GM23338 (cell line): ENCODE measurements at places on chromosomes 2 and 18.

GRCh38 chr2:188664416-188664815 is 309.8 kb upstream of the COL3A1 start:
- H3K36me3 ChIP-seq = no peaks in the 10 kb centered on the region
- no peak for DNase-seq
- no peak overlapping the region for H3K4me3 ChIP-seq

GRCh38 chr2:115303-115702 is 69.0 kb upstream of the FAM110C start:
- H3K27ac ChIP-seq = no peak overlapping the region
- peaks cover 13% of the 10 kb centered on the region for H3K4me1 ChIP-seq
- no peaks in the 10 kb centered on the region for H3K27me3 ChIP-seq

GRCh38 chr18:35511833-35512232 is 14.1 kb upstream of the INO80C start:
- DNase-seq = peak; percentile 27
- no peaks in the 10 kb centered on the region for H3K36me3 ChIP-seq
- no peak overlapping the region for H3K4me3 ChIP-seq

GRCh38 chr2:150479075-150479915 is 8.2 kb downstream of the RND3 start:
- peak overlapping the region; percentile 34 for H3K27ac ChIP-seq
- no peaks in the 10 kb centered on the region for H3K27me3 ChIP-seq
- H3K4me1 ChIP-seq = peaks cover 72% of the 10 kb centered on the region
- peak overlapping the region; percentile 25 for H3K4me3 ChIP-seq
- H3K36me3 ChIP-seq = peaks cover 37% of the 10 kb centered on the region; the same call in 1 of the 2 replicates
- DNase-seq = no peak

- H3K4me1 ChIP-seq = no peaks in the 10 kb centered on the region
- H3K27ac ChIP-seq = no peak overlapping the region
- H3K27me3 ChIP-seq = no peaks in the 10 kb centered on the region
- no peak overlapping the region for H3K4me3 ChIP-seq
- no peak for DNase-seq
- no peaks in the 10 kb centered on the region for H3K36me3 ChIP-seq
Measured at GRCh38 chr18:12750076-12750714, 47.4 kb downstream of the PSMG2 start.

- H3K27me3 ChIP-seq = no peaks in the 10 kb centered on the region
- no peak overlapping the region for H3K27ac ChIP-seq
- peaks cover 4% of the 10 kb centered on the region for H3K4me1 ChIP-seq
Measured at GRCh38 chr2:36667931-36668330, 28.6 kb upstream of the VIT start.

DNA sequence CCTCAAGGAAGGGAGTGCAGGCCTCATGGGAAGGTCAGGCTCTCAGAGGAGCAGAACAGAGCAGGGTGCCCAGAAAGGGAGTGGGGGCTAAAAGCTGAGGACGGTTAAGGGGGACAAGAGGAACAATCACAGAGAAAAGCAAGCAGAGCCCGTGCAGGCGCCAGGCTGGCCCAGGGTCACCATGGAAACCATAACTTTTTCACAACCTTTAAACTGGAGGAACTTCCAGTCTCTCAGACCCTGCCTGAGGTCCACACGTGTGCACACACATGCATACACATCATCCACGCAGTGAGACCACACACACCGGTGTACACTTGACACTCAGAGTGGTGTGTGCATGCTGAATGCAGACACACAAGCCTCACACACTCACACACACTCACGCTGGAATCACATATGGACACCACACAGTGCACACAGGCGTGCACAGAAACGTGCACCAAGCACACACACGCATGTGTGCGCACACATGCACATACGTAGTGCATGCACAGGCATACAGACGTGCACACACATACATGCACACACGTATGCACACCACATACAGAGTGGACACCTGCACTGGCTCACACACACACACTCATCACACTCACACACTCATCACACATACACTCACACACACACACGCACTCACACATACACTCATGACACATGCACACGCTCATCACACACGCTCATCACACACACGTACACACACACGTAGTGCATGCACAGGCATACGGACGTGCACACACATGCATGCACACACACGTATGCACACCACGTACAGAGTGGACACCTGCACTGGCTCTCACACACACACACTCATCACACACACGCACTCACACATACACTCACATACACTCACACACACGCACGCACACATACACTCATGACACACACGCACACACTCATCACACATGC is 37.2 kb upstream of the SNED1 start:
- no peak overlapping the region for H3K4me3 ChIP-seq
- no peak for DNase-seq
- H3K4me1 ChIP-seq = no peaks in the 10 kb centered on the region
- no peaks in the 10 kb centered on the region for H3K36me3 ChIP-seq

GRCh38 chr18:34358923-34359322 is 134.2 kb upstream of the NOL4 start:
- H3K4me3 ChIP-seq = no peak overlapping the region
- H3K4me1 ChIP-seq = no peaks in the 10 kb centered on the region
- no peaks in the 10 kb centered on the region for H3K27me3 ChIP-seq
- no peak for DNase-seq

DNA sequence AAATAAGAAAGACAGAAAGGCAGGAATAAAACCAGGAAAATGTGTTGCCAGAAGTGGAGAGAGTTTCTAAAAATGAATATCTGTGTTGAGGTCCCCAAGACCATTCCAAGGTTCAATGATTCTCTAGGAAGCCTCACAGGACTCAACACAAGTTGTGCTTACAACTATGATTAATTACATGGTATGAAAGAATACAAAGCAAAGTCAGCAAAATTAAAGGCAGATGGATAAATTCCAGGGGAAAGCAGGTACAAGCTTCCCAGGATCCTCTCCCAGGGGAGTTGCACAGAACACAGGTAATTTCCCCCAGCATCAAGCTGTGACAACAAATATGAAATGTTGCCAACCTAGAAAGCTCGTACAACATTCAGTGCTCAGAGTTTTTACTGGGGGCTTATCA is 154.4 kb upstream of the HNMT start:
- no peaks in the 10 kb centered on the region for H3K27me3 ChIP-seq
- H3K36me3 ChIP-seq = no peaks in the 10 kb centered on the region
- no peak for DNase-seq

DNA sequence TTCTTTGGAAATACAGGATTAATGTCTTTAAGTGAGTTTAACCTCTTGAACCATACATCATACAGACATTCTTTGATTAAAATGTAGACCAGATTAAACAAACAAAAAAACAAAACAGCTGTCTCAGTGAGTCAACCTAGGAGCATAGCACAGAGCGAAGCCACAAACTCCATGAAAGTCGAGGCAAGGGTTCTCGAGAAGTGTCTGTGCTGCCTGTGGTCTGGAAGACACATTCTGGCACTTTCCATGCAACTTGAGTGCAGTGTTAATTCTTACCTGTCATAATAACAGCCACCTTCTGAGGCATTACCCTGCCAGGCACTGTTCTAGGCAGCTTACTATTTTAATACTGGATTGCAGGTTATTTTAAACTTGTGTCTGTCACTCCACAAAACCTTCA is 435.5 kb upstream of the MMADHC start:
- H3K4me3 ChIP-seq = no peak overlapping the region
- DNase-seq = no peak
- peaks cover 6% of the 10 kb centered on the region; the same call in 1 of the 2 replicates for H3K4me1 ChIP-seq
- H3K36me3 ChIP-seq = no peaks in the 10 kb centered on the region

GRCh38 chr2:9517118-9517782 is 38.4 kb downstream of the ADAM17 start:
- no peak for DNase-seq
- H3K4me1 ChIP-seq = no peaks in the 10 kb centered on the region
- H3K36me3 ChIP-seq = peaks cover 15% of the 10 kb centered on the region
- no peaks in the 10 kb centered on the region for H3K27me3 ChIP-seq

- H3K4me3 ChIP-seq = no peak overlapping the region; the same call in 1 of the 2 replicates
- H3K36me3 ChIP-seq = peaks cover 16% of the 10 kb centered on the region
- H3K27ac ChIP-seq = no peak overlapping the region
- no peaks in the 10 kb centered on the region for H3K27me3 ChIP-seq
- peaks cover 20% of the 10 kb centered on the region for H3K4me1 ChIP-seq
Measured at GRCh38 chr18:30775629-30776028, 266.9 kb downstream of the DSC3 start.

GRCh38 chr2:237214030-237214675 is 128.5 kb downstream of the COPS8 start:
- H3K27ac ChIP-seq = no peak overlapping the region
- no peaks in the 10 kb centered on the region for H3K36me3 ChIP-seq
- peaks cover 20% of the 10 kb centered on the region for H3K4me1 ChIP-seq
- DNase-seq = no peak
- no peaks in the 10 kb centered on the region for H3K27me3 ChIP-seq

DNA sequence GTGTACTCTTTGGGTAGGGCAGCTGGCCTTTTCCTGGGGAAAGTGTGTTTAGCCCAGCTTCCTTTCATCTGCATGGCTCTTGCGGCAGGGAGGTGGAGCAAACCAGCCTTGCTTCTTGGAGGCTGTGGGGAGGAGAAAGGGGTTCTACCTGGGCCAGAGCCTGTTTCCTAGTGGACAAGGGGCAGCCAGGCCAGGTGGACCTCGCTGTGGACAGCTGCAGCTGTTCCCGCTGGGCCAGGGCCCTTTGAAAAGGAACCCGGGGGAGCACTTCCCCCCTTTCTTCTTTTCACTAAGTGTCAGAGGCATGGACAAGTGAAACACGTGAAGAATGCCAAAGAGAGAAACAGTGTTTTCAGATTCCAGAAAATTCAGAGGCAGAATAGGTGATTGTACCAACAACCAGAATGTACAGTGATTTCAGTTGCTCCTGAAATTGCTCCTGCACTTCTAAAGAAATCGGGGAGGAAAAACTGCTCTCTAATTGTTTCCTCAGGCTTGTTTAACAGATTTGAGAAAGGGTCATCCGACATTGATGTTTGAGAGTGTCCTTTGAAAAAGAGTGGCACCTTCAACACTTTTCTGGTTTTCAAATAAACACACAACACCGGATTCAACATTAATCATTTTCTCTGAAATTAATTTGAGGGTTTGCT is 3.9 kb downstream of the GLI2 start:
- H3K4me3 ChIP-seq = peak overlapping the region; percentile 91
- peak; percentile 70 for DNase-seq
- H3K27ac ChIP-seq = peak overlapping the region; percentile 90
- H3K27me3 ChIP-seq = no peaks in the 10 kb centered on the region
- H3K36me3 ChIP-seq = no peaks in the 10 kb centered on the region

DNA sequence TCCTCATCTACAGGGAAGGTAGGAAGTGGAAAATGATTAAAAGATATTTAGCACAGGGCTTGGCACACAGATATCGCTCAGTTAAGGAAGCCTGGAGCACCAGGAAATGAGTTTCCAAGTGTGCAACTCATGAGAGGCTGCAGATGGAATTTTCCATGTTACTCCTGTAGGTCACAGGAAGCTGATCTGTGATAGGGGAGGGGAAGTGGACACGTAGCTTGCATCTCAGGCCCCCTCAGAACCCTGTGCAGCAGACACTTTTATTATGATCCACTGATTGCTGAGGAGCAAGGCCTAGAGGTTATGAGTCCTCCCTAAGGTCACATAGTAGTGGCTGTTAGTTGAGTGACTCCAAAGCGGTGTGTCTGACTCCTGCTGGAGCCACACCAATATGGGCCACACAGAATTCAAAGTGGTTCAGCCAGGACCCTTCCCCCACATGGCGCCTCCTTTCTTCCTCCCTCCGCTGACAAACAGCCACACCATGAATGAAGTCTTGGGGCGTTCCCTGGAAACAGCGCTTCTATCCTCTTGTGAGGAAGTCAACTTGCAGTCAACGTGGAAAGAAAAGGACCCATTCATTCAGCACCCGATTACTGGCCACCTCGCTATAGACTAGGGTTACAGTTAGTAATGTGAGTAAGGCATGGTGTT is 21.5 kb downstream of the DYSF start:
- no peak overlapping the region for H3K4me3 ChIP-seq
- no peaks in the 10 kb centered on the region for H3K4me1 ChIP-seq
- H3K27me3 ChIP-seq = no peaks in the 10 kb centered on the region
- no peaks in the 10 kb centered on the region for H3K36me3 ChIP-seq
- DNase-seq = no peak

GRCh38 chr2:61543062-61543461 is 4.9 kb upstream of the XPO1 start:
- H3K27me3 ChIP-seq = no peaks in the 10 kb centered on the region
- no peak overlapping the region for H3K27ac ChIP-seq
- no peak overlapping the region for H3K4me3 ChIP-seq
- H3K36me3 ChIP-seq = no peaks in the 10 kb centered on the region
- DNase-seq = no peak

DNA sequence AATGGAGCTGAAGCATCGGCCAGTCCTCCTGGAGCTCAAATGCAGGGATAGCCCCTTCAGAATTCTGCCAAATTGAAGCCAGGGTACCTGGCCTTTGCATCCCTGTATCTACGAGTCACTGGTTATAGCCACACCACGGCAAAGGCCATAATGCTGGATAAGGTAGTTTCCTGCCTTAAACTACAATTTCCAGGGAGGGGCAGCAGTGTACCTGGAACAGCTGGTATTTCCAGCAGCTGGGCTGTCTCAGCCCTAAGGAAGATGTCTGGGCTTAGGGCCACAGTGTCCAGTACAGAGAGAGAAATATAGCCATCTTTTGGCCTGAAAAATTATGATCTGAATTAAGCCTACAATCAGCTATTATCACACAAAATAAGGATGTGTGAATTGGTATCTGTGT is 180.3 kb downstream of the GCA start:
- H3K36me3 ChIP-seq = no peaks in the 10 kb centered on the region
- no peak overlapping the region for H3K4me3 ChIP-seq
- no peaks in the 10 kb centered on the region for H3K27me3 ChIP-seq
- DNase-seq = peak; percentile 54

DNA sequence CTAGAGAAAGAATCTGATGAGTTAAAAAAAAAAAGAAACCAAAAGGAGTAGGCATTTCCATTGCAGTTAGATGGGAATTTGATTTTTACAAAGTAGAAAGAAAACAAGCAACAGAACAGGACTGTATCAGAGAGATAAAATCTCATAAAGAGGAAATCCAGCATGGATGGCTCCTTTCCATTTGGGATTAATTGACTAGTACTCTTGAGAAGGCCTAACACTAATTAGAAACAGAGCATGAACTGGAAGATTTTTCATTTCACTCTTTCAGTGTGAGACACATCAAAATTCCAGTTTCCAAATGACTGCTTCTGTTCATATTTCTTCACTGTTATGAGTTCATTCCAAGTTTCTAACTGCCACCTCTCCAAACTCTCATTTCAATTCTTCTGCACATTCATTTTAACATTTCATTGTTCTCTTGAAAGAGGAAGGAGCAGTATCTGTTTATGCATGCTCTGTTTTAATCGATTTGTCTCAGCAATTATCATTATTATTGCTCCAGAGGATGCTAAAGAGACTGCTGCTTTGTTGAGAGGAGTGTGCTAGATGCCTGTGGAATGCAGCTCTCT is 108.8 kb upstream of the PIEZO2 start:
- H3K36me3 ChIP-seq = no peaks in the 10 kb centered on the region
- no peak overlapping the region for H3K4me3 ChIP-seq
- peaks cover 7% of the 10 kb centered on the region for H3K4me1 ChIP-seq

- DNase-seq = no peak
- H3K27me3 ChIP-seq = no peaks in the 10 kb centered on the region
- H3K36me3 ChIP-seq = peaks cover 16% of the 10 kb centered on the region; the same call in 1 of the 2 replicates
- no peak overlapping the region for H3K27ac ChIP-seq
- no peak overlapping the region for H3K4me3 ChIP-seq
- H3K4me1 ChIP-seq = no peaks in the 10 kb centered on the region
Measured at GRCh38 chr2:216426938-216427337, 14.7 kb downstream of the SMARCAL1 start.

- no peaks in the 10 kb centered on the region for H3K27me3 ChIP-seq
- no peaks in the 10 kb centered on the region for H3K36me3 ChIP-seq
- H3K4me3 ChIP-seq = no peak overlapping the region
- no peak for DNase-seq
Measured at GRCh38 chr2:69554568-69554967, 89.0 kb downstream of the AAK1 start.
